Colonic mucosa (tissue), 4 donors: ENCODE measurements at places on chromosomes 2 and 18. TPM values are rescaled to one million over a fixed set of nuclear protein-coding genes. Genes with fewer than 3 reads are reported as not detected.

- H3K36me3 ChIP-seq, result no peaks in the 10 kb centered on the region
- H3K4me1 ChIP-seq, result no peaks in the 10 kb centered on the region
- no peak overlapping the region for H3K4me3 ChIP-seq
- H3K27me3 ChIP-seq, result no peaks in the 10 kb centered on the region
These were observed 22.7 kb upstream of the ACMSD start for GRCh38 chr2:134815741-134816140.

Gene RTP5
- total RNA-seq, result not detected

Gene RAB6C
- total RNA-seq, result not detected

Gene HOXD9
- total RNA-seq, result 0.86 TPM

- H3K27me3 ChIP-seq, result no peaks in the 10 kb centered on the region
- H3K27ac ChIP-seq, result no peak overlapping the region
- no peaks in the 10 kb centered on the region for H3K4me1 ChIP-seq
- H3K4me3 ChIP-seq, result no peak overlapping the region
These were observed 28.0 kb upstream of the PPP3R1 start for GRCh38 chr2:68280348-68280747.

GRCh38 chr2:203800783-203801182, 66.8 kb upstream of the CTLA4 start:
- H3K27ac ChIP-seq, result no peak overlapping the region
- H3K36me3 ChIP-seq, result no peaks in the 10 kb centered on the region
- H3K4me1 ChIP-seq, result no peaks in the 10 kb centered on the region

- H3K27me3 ChIP-seq, result no peaks in the 10 kb centered on the region
- no peak for DNase-seq
- no peak overlapping the region for H3K27ac ChIP-seq
- H3K4me3 ChIP-seq, result no peak overlapping the region
These were observed 160.7 kb upstream of the CNTNAP5 start for GRCh38 chr2:123864416-123864815.

Gene OBSL1
- total RNA-seq, result 9.9 TPM

GRCh38 chr2:207351171-207351570, 178.6 kb upstream of the CREB1 start:
- no peak overlapping the region for H3K27ac ChIP-seq
- H3K27me3 ChIP-seq, result no peaks in the 10 kb centered on the region
- H3K4me3 ChIP-seq, result no peak overlapping the region
- H3K4me1 ChIP-seq, result no peaks in the 10 kb centered on the region
- H3K36me3 ChIP-seq, result no peaks in the 10 kb centered on the region

DNA sequence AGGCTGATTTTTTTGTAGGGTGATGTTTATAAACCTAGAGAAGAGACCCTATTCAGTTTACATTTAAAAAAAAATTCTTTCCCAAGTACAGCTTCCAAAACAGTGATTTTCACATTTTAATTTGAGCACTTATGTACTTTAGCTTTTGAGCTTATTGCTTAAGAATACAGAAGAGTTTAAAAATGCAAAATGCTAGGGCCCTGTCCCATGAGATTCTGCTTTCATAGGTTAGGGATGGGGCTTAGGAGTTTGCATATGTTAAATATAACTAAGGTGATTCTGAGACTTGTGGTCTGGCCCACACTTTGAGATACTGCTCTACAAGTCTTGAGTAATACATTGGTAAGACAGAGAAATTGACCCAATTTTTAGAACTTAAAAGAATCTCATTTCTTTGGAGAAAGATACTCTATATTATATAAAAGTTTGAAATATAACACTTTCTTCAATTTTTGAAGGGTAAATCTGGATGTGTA, 137.3 kb upstream of the CWC22 start:
- no peak for DNase-seq
- H3K36me3 ChIP-seq, result no peaks in the 10 kb centered on the region
- H3K27ac ChIP-seq, result no peak overlapping the region
- no peaks in the 10 kb centered on the region for H3K27me3 ChIP-seq

DNA sequence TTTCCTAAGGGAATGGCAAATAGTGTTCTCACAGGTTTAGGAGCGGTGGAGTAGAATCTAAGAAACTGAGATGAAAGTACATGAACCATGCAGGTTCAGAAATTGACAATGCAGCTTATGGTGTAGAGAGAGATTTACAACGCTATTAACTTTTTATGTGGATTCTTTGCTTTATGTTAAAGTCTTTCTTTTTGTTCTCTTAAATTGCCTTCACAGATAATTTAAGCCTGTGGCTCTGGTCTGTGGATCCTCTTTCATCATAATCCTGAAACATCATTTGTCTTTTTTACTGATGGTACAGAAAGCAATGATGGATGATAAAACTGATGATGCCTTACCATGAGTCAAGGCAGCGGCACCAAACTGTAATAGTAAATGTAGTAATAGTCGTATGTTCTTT, 30.3 kb downstream of the SOCS6 start:
- H3K36me3 ChIP-seq, result no peaks in the 10 kb centered on the region
- H3K27me3 ChIP-seq, result no peaks in the 10 kb centered on the region
- no peak overlapping the region for H3K27ac ChIP-seq
- no peak for DNase-seq
- H3K4me1 ChIP-seq, result no peaks in the 10 kb centered on the region

- DNase-seq, result no peak
- H3K36me3 ChIP-seq, result no peaks in the 10 kb centered on the region
- H3K27ac ChIP-seq, result no peak overlapping the region
- no peak overlapping the region for H3K4me3 ChIP-seq
- no peaks in the 10 kb centered on the region for H3K27me3 ChIP-seq
These were observed 14.7 kb downstream of the ZC3H6 start for GRCh38 chr2:112290088-112290487.

DNA sequence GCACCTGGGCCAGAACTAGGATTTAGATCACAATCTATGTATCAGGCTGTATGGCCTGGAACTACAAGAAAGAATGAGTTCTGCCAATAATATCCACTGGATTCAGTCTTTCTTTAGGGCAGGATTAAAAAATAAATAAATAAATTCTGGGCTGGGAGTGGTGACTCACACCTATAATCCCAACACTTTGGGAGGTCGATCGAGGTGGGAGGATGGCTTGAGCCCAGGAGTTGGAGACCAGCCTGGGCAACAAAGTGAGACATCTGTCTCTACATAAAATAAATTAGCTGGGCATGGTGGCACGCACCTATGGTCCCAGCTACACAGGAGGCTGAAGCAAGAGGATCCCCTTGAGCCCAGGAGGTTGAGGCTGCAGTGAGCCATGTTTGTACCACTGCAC, 8.1 kb downstream of the AMMECR1L start:
- H3K4me3 ChIP-seq, result no peak overlapping the region
- no peak overlapping the region for H3K27ac ChIP-seq
- no peaks in the 10 kb centered on the region for H3K4me1 ChIP-seq
- no peaks in the 10 kb centered on the region for H3K27me3 ChIP-seq
- no peaks in the 10 kb centered on the region for H3K36me3 ChIP-seq

Gene TBR1
- total RNA-seq, result not detected

- H3K4me3 ChIP-seq, result no peak overlapping the region
- no peaks in the 10 kb centered on the region for H3K4me1 ChIP-seq
- H3K27ac ChIP-seq, result no peak overlapping the region
- H3K27me3 ChIP-seq, result no peaks in the 10 kb centered on the region
- DNase-seq, result no peak
These were observed 49.4 kb downstream of the IMPA2 start for GRCh38 chr18:12030670-12031069.

GRCh38 chr2:11406958-11407381, 59.0 kb downstream of the E2F6 start:
- no peak for DNase-seq
- H3K27me3 ChIP-seq, result no peaks in the 10 kb centered on the region
